ENCODE measurements at places on chromosomes 6 and 20.
A peak's percentile ranks its signal among the peaks of the same experiment; 100 is the strongest.

- DNase-seq: no peak
These were observed 4.7 kb downstream of the GCLC start for GRCh38 chr6:53540129-53540692.

- no peak for DNase-seq
These were observed 99.4 kb upstream of the ADTRP start for GRCh38 chr6:11878029-11878428.

DNA sequence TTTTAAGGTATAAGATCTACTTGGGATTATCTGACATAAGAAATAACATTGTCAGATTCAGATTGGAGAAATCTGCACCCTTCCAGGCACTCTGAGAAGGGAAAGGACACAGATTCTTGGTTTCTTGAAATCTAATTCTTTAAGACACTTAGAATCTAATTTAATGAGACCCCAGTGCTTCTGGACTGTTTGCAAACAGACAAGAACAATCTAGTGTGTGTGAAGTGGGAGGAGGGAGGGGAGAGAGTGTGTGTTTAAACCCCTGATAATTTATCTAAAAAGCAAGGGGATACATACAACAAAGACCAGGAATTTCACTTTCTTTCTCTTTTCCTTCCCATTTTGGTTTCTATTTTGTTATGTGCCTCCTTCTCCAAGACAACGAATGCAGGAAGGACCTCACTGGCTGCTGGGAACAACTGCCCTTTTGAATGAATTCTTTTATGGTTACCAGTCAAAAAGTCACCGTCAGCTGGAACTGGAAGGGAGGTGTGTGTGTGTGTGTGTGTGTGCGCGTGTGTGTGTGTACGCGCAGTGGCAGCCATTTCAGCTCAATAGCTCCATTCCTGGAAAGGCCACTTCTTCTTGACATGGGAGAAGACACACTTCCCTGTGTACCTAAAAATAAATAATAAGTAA is 129.4 kb downstream of the BCAS1 start:
- DNase-seq: peak; percentile 54

DNA sequence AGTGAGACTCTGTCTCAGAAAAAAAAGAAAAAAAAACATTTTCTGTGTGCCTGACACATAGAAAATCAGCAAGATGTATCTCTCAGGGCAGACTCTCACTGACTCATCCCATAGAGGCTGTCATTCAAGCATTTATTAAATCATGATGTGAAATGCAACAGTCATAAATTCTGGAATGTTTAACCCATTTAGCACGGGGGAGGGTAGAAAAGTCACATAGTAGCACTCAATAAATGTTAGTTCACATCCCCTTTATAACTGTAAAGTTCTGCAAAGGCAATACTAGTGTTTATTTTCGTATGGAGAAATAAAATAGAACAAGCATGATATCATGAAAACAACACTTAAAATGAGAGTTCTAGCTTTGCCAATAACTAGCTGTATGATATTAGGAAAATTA is 15.5 kb upstream of the CARMIL1 start:
- DNase-seq: peak; percentile 18

- DNase-seq: no peak
These were observed 84.6 kb downstream of the ID4 start for GRCh38 chr6:19921786-19922185.

DNA sequence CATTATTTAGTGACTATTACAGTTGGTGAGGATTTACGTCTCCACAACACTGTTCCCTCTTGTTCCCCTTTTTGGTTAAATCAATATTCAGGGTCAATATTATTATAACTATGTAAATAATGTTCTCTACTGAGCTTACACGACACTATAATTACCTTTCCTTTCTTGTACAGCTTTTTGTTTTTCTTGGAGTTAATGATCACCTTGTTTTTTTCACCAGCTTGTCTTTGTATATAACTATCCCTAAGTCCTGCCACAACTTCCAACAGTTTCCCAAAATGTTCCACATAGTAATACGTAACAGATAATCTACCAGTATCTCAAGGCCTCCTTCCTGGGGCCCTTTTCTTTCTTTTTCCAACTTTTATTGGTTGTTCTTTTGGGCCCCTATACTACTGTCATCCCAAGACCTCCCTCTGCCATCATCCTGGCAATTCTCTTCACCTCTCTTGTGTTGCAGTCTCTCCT is 142.0 kb upstream of the SOX4 start:
- no peak for DNase-seq

- DNase-seq: no peak
These were observed 60.6 kb downstream of the FOXA2 start for GRCh38 chr20:22523499-22524392.

DNA sequence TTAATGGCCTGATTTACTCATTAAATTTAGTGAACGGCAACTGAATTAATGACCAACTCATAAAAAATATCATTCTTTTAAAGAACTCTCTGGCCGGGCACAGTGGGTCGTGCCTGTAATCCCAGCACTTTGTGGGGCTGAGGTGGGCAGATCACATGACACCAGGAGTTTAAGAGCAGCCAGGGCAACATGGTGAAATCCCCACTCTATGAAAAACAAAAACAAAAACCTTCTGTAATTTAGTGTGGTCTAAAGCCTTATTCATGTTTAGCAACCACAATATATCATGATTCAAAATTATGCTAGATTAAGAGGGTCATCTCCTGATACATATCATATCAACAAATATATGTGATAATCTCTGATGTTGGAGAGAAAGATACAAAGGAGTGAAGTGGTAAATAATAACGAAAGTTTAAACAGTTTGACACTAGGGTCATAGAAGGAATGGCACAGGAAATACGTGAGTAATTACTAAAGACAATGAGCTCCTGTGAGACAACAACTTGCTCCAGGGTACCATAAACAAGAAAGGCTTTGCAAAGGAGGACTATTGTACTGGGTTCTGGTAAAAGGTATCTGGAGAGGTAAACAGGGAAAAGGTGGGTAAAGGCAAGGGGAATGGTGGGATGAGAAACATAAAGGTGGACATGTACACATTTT is 5.7 kb downstream of the ELOVL4 start:
- no peak for DNase-seq

- DNase-seq: no peak
These were observed 123.6 kb upstream of the SHLD1 start for GRCh38 chr20:5626603-5627002.

GRCh38 chr20:50594231-50594590 is 84.0 kb downstream of the PTPN1 start:
- no peak for DNase-seq

GRCh38 chr6:132567566-132567965 is 2.6 kb upstream of the TAAR6 start:
- DNase-seq: no peak

DNA sequence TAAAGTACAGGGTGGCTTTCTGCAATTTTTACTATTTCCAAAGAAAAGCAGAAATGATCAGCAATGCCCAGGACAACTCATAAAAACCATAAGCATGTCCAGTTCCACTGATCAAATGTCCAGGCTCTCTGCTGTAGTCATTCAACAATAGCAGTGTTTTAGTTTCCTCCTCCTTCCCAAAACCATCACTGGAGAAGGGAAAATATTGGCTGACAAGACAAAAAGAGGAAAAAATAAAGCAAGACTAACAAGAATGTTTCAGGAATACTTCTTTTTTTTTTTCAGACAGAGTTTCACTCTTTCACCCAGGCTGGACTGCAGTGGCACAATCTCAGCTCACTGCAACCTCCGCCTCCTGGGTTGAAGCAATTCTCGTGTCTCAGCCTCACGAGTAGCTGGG is 2.2 kb downstream of the UQCC1 start:
- no peak for DNase-seq

GRCh38 chr20:46270977-46271744 is 37.1 kb downstream of the CDH22 start:
- DNase-seq: no peak

- DNase-seq: no peak
These were observed 131.1 kb downstream of the PHACTR3 start for GRCh38 chr20:59735486-59735885.

GRCh38 chr20:4160761-4161305 is 145.5 kb upstream of the RNF24 start:
- DNase-seq: no peak

GRCh38 chr6:3284436-3284876 is 25.7 kb downstream of the PSMG4 start:
- no peak for DNase-seq

- no peak for DNase-seq
These were observed 68.7 kb upstream of the CST7 start for GRCh38 chr20:24880356-24880755.

DNA sequence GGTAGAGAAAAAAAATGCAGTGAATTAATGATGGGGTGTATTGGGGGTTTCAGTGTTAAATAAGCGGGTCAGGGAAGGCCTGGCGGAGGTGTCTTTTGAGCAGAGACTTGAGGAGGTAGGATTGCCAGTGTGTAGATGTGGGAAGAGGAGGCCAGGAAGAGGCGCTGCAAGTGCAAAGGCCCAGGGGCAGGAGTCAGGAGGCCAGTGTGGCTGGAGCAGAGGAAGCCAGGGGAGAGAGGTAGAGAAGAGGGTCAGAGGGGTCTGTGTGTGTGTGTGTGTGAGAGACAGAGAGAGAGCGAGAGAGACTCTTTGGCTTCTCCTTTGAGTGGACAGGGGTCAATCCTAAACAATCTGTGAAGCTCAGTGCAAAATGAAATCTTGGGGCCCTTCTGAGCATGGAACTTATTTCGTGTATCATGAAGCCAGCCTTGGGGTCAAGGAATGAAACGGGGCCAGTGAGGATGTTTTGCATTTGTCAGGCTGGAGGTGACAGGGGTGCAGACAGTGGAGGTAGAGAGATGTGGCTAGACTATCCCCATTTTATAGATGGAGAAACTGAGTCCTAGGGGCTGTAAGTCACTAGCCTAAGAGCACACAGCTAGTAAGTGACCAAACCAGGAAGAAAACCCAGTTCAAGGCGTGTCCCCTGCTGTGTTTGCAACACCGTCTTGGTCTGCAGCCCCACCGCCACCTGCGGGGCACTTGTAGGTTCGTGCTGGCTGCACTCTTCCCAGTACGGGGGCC is 9.7 kb upstream of the IP6K3 start:
- no peak for DNase-seq

All from AG08396 (cell line).